ENCODE measurements at places on chromosomes 7 and 10.

GRCh38 chr7:20343205-20343604, 12.5 kb downstream of the ITGB8 start:
- H3K36me3 ChIP-seq, result peaks cover 22% of the 10 kb centered on the region
- DNase-seq, result no peak
- peaks cover 26% of the 10 kb centered on the region for H3K4me1 ChIP-seq
- peak overlapping the region; percentile 82 for H3K27ac ChIP-seq
- H3K4me3 ChIP-seq, result no peak overlapping the region

DNA sequence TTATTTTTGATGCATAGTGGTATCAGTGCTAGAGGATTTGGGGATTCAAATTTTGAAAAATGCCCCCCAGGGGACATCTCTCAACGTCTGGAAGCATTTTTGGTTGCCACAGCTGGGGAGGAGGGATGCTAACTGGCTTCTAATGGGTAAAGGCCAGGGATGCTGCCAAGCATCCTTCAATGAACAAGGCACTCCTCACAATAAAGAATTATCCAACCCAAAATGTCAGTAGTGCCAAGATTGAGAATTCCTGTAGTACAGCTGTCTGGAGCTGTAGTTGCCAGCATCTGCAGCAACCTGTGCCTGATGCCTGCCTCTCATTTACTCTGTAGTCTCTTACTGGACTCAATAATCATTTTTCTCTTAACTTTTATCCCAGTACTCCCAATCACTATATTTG, 53.5 kb downstream of the SEPTIN7 start:
- no peak for DNase-seq
- H3K27me3 ChIP-seq, result no peaks in the 10 kb centered on the region
- H3K27ac ChIP-seq, result no peak overlapping the region
- H3K36me3 ChIP-seq, result peaks cover 14% of the 10 kb centered on the region
- no peak overlapping the region for H3K4me3 ChIP-seq

GRCh38 chr7:47179812-47180515, 401.9 kb downstream of the TNS3 start:
- peaks cover 3% of the 10 kb centered on the region for H3K36me3 ChIP-seq
- DNase-seq, result peak; percentile 53
- peaks cover 13% of the 10 kb centered on the region for H3K27me3 ChIP-seq
- H3K27ac ChIP-seq, result no peak overlapping the region

DNA sequence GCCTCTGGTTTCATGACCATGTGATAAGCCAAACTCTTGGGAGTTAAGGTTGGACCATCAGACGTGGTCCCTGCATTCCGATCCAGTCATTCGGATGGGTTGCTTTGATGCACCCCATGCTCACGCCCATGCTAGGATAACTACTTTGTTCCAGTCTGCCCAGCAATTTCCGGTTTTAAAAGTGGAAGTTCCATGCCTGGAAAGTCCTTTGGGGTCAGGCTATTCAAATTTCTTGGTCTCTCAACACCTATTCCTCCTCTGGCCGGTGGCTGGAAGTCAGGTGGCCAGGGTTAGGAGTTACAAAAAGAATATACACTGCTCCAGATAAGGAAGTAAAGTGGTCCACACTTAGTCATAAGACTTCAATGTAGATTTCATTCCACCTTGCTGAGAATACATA, 37.7 kb upstream of the HABP2 start:
- peaks cover 4% of the 10 kb centered on the region for H3K36me3 ChIP-seq
- H3K27ac ChIP-seq, result no peak overlapping the region
- H3K4me1 ChIP-seq, result peaks cover 9% of the 10 kb centered on the region
- H3K27me3 ChIP-seq, result peaks cover 2% of the 10 kb centered on the region
- no peak overlapping the region for H3K4me3 ChIP-seq

GRCh38 chr10:93080350-93081046, 6.8 kb downstream of the CYP26A1 start:
- peaks cover 25% of the 10 kb centered on the region for H3K27me3 ChIP-seq
- no peak overlapping the region for H3K4me3 ChIP-seq
- peaks cover 6% of the 10 kb centered on the region for H3K4me1 ChIP-seq
- DNase-seq, result no peak
- H3K27ac ChIP-seq, result no peak overlapping the region
- H3K36me3 ChIP-seq, result no peaks in the 10 kb centered on the region

- H3K4me3 ChIP-seq, result peak overlapping the region; percentile 24
- H3K27me3 ChIP-seq, result no peaks in the 10 kb centered on the region
- DNase-seq, result no peak
- H3K36me3 ChIP-seq, result no peaks in the 10 kb centered on the region
Observed at GRCh38 chr7:100835903-100836811, 8.8 kb upstream of the EPHB4 start.

GRCh38 chr10:80275756-80276155, 13.7 kb downstream of the MAT1A start:
- H3K27me3 ChIP-seq, result peaks cover 13% of the 10 kb centered on the region
- DNase-seq, result no peak
- H3K4me1 ChIP-seq, result peaks cover 5% of the 10 kb centered on the region
- H3K27ac ChIP-seq, result no peak overlapping the region
- no peak overlapping the region for H3K4me3 ChIP-seq

DNA sequence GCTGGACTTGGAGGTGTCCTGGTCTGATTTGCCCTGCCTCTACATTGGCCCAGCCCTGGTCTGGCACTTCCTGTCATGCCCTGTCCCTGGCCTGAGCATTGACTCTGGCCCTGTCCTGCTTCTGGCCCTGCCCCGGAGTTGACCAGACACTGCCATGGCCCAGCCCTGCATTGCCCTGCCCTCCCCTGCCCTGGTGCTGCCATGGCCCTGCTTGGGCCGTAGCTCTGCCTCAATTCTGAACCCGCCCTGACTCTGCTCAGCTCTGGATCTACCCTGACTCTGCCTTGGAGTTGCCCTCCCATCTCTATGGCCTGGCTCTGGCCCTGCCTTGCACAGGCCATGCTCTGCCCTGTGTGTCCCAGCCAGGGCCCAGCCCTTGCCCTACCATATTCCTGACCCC, 647.1 kb downstream of the ZNF37A start:
- no peaks in the 10 kb centered on the region for H3K36me3 ChIP-seq
- H3K4me3 ChIP-seq, result no peak overlapping the region
- H3K27ac ChIP-seq, result no peak overlapping the region
- DNase-seq, result no peak
- H3K4me1 ChIP-seq, result no peaks in the 10 kb centered on the region

GRCh38 chr10:91672021-91672608, 39.2 kb upstream of the PPP1R3C start:
- H3K27ac ChIP-seq, result peak overlapping the region; percentile 74
- no peak for DNase-seq
- H3K36me3 ChIP-seq, result no peaks in the 10 kb centered on the region
- H3K27me3 ChIP-seq, result no peaks in the 10 kb centered on the region
- peaks cover 19% of the 10 kb centered on the region for H3K4me1 ChIP-seq

DNA sequence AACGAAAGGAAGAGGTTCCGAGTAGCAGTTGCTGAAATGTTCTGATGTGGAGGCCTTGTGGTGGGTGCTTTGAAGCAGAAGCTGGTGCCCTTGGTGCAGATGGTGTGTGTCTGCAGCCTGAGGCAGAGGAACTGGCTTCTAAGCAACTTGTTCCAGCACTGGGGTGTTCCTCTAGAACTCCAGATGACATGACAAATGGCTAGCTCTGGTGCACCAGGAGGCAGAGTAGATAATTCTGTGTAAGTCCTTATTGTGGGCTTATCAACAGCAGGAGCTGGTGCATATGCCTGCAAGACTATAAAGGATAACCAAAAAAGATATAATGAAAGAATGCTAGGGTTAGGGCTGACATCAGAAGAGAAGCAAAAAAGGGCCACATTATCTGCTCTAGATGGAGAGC, 76.5 kb downstream of the ARL5B start:
- no peaks in the 10 kb centered on the region for H3K36me3 ChIP-seq
- H3K27me3 ChIP-seq, result no peaks in the 10 kb centered on the region
- H3K4me3 ChIP-seq, result no peak overlapping the region
- no peak overlapping the region for H3K27ac ChIP-seq
- DNase-seq, result no peak

DNA sequence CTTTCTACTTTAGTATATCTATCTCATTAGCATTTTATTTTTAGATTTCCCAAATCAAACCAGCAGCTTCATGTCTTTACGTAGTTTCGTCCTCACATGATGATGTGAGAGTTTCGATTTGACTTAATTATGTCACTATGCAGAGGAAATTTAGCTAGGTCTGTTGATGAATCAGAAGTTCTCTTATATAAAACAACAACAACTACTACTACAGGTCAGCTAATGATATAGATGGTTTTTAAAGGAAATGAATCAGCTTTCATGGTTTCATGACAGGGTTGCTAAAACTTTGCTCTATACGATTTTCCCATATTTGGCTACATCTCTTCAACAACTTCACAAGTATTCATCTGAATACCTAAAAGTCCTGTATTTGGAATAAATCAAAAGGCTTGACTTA, 28.6 kb downstream of the JAZF1 start:
- no peak overlapping the region for H3K27ac ChIP-seq
- H3K4me3 ChIP-seq, result no peak overlapping the region
- DNase-seq, result no peak
- H3K4me1 ChIP-seq, result peaks cover 44% of the 10 kb centered on the region

DNA sequence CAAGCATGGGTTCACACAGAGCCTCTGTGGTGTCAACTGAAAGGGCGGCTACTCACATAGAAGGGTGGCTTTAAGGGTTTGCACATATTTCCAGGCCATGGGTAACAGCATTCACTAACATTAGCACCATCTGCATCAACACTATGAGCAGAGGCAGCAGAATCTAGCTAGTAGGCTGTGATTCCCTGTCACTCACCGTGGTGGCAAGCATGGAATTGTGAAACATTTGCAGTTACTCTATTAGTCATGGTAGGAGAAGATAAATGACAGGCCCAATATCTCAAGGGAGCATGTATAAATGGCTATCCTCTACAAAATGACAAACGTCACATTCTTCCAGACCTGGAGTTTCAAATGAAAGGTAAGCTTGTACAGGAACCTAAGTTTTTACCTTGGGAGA, 32.2 kb upstream of the CUBN start:
- H3K27ac ChIP-seq, result no peak overlapping the region
- no peak overlapping the region for H3K4me3 ChIP-seq
- DNase-seq, result no peak
- peaks cover 4% of the 10 kb centered on the region for H3K4me1 ChIP-seq
- peaks cover 4% of the 10 kb centered on the region for H3K36me3 ChIP-seq

- peak overlapping the region; percentile 6 for H3K27ac ChIP-seq
- no peak for DNase-seq
- H3K36me3 ChIP-seq, result peaks cover 6% of the 10 kb centered on the region
- no peaks in the 10 kb centered on the region for H3K27me3 ChIP-seq
- peaks cover 17% of the 10 kb centered on the region for H3K4me1 ChIP-seq
Observed at GRCh38 chr10:570628-571163, 118.8 kb downstream of the DIP2C start.

DNA sequence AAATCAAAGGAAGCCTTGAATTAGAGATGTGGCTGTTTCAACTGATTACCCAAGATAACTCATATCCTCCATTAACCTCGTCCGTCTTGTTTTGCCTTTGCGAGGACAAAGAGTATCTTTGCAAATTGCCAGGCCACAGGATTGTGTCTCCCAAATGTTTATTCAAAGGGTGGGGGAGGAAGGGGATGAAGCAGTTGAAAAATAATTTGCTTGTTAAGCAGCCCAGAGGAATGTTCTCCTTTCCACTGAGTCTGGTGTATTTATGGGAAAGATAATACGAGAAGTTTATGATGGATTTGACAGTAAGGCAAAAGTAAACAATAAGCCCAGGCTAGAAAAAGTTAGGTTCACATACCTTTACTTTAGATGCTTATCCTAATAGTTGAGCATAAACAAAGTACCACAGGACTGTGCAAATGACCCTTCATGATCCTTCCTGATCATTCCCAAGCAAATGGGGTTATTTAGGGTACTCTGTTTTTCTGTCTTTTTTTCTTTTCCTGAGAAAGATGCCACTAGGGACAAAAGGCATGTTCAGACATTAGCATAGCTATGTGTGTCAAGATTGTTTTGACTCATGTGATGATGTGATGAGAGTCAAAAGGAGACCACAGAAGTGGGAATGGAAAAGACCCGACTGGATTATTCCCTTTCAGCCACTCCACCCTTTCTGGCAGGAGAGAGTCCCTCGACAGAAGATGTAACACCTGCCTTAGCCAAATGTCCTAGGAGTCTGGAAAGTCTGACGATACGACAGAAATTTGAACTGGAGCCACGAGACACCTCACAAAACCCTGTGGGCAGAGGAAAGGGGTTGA, 243.0 kb upstream of the GLI3 start:
- no peaks in the 10 kb centered on the region for H3K36me3 ChIP-seq
- H3K27ac ChIP-seq, result peak overlapping the region; percentile 44
- no peak for DNase-seq
- no peaks in the 10 kb centered on the region for H3K27me3 ChIP-seq

- no peaks in the 10 kb centered on the region for H3K27me3 ChIP-seq
- peaks cover 36% of the 10 kb centered on the region for H3K4me1 ChIP-seq
- H3K4me3 ChIP-seq, result no peak overlapping the region
- H3K36me3 ChIP-seq, result no peaks in the 10 kb centered on the region
- peak overlapping the region; percentile 85 for H3K27ac ChIP-seq
Observed at GRCh38 chr10:112383325-112383724, 9.4 kb downstream of the ACSL5 start.

DNA sequence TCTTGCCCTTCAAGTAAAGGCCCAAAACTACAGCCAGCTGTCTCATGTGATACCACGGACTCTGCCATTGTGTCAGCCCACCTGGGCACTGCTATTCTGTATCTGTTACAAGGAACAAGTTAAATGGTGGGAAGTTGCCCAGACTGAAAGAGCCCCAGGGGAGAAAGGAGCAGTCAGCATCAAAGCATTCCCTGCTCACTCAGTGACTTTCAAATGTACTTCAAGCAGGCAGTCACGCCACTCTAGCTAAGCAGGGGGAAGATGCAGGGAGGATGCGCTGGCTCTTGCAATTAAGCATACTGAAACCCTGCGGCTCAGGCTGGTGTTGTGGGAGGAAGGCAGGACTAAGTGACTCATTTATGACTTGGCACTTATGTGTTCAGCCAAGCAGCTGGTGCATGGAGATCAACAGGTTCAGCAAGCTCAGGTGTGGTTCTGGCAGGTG, 1249.6 kb downstream of the TYW1 start:
- peaks cover 2% of the 10 kb centered on the region for H3K4me1 ChIP-seq
- no peak for DNase-seq
- no peak overlapping the region for H3K27ac ChIP-seq
- no peak overlapping the region for H3K4me3 ChIP-seq

DNA sequence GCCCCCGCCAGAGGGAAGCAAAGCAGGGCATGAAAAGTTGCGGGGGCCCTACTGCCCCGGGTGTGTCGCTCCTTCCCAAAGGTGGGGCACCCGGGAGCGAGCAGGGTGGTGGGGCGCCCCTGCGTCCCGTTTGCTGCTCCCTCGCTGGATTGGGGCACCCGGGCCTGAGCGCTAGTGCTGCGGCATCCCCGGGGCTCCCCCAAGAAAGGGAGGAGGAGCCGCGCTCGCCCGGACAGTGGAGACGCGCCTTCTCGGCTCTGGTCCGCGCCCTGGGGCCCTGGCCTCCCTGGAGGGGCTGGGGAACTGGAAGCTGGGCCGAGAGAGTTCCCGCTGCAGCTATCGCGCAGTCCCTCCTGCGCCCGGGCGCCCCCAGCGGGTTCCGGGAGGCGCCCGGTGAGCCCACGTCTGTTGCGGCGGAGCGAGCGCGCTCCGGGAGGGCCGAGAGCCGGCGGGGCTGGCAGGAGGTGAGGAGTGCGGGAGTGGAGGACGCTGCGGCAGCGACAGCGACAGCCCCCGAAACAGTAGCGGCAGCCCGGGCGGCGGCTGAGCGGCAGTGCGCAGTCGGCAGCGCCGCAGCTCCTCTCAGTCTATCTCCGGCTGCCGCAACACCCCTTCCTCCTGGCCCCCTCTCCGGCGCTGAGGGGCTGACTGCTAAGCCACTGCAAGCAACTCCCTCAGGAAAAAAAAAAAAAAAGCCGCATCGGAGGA, 504 bp upstream of the BMPER start:
- no peak overlapping the region for H3K27ac ChIP-seq
- peak overlapping the region; percentile 76 for H3K4me3 ChIP-seq
- peak; percentile 45 for DNase-seq
- peaks cover 77% of the 10 kb centered on the region for H3K27me3 ChIP-seq
